ENCODE measurements at places on chromosomes 2 and 18.
A peak's percentile ranks its signal among the peaks of the same experiment; 100 is the strongest.

GRCh38 chr2:136347981-136348380 lies 230.0 kb upstream of the CXCR4 start:
- DNase-seq, result no peak

DNA sequence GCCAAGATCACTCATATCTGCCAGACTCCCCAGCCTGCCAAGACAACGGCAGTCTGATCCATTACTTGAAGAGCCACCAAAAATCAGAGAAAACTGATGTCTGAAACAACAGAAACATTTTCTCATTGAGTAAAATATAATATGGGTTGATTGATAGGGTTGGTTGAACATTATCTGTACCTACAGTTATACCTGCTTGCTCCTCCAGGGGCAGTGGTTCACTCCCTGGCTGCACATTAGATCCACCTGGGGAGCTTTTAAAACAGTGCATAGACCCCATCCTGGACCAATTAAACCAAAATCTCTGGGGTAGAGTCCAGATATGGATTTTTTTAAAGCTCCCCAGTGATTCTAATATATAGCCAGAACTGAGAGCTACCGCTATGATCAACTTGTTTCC lies 43.6 kb upstream of the SLC14A2 start:
- no peak for DNase-seq

GRCh38 chr2:163856941-163857340 lies 121.1 kb upstream of the FIGN start:
- no peak for DNase-seq

DNA sequence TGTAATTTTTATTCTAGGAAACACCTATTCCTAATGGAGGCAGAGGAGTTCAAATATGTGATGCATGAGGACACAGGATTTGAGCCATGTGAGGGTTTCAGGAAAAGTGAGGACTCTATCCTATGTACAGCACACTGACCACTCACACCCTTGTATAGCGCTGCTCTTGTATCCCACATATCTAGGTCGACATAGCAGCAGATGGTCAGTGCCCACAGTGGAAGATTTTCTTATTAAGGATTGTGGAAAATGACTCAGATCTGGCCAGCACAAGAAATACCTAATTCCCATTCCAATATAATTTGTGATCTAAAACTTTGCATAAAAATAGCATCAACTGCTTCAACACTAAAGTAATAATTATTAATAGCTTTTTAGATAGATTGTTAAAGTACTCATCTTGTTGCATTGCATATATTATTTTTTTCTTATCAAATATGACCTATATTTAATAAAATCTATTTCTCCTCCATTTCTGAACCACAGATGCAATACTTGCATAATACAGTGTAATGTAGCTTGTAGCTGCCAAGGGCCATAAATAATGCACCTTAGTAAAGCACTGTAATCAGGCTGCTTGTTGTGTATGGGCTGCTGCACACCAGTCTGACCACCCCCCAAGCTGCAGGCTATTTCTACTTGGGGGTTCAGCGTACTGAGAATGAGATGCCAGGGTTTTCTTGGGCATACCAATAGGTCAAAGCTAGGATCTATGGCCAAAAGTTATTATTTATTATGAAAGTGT lies 442.2 kb upstream of the CWC22 start:
- DNase-seq, result no peak

- no peak for DNase-seq
These were observed 221.3 kb upstream of the CTAGE1 start for GRCh38 chr18:22639026-22639463.

DNA sequence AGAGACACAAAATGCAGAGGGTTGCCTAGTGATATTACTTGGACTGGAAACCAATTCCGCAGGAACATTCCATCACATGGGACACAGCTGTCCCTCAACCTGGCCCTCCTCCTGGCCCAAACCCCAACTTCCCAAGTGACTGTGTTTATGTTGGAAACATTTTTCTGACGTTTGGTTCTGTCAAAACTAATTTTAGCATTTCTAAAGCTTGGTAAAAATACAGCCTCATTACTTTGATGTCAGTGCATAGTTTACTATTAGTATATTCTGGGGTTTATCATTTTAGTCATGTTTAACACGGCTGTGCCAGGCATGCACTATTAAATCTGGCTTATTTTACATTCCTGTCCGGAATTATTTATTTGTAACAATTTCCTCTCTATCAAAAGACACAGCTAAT lies 69.9 kb downstream of the GLI2 start:
- DNase-seq, result no peak

DNA sequence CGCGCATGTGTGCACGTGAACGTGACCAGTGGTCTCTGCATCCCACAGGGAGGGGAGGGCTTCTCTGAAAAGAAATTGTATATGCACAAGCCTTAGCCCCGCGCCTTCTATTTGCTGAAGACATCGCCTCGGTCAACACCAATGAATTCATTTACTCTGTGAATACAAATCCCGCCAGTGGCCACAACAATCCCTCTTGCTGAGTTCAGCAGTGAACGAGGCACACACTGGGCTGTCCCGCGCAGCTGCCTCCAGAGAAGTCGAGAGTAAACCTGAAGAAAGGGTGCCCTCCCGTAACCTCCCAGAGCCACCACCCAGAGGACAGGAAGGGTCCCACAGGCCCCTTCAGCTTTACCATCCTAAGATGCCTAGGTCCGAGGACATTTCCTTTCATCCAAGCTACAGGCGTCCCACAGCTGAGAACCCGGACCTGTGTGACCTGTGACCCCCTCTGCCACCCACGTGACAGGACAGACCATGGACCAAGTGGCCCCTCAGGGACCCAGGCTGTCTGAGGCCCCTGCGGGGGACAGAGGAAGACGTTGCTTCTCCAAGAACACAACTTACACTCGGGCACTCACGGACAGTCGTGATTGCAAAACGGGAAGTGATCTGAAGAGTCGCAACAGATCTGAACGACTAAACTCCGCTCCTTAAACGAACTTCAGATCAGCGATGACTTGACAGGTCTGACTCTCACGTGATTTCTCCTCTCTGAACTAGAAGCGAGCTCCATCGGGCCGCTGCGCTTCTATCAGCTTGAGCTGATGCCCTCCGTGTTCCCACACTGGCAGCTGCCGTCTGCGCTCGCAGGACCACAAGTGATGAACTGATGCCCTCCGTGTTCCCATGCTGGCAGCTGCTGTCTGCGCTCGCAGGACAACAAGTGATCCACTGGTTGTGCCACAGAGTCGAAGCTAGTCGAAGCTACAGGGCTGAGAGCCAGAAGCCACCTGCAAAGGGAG lies 92.7 kb downstream of the ZNF516 start:
- DNase-seq, result no peak

GRCh38 chr2:133676392-133677130 lies 108.3 kb upstream of the NCKAP5 start:
- no peak for DNase-seq

- DNase-seq, result no peak
These were observed 369.7 kb upstream of the TRIB2 start for GRCh38 chr2:12347066-12347493.

DNA sequence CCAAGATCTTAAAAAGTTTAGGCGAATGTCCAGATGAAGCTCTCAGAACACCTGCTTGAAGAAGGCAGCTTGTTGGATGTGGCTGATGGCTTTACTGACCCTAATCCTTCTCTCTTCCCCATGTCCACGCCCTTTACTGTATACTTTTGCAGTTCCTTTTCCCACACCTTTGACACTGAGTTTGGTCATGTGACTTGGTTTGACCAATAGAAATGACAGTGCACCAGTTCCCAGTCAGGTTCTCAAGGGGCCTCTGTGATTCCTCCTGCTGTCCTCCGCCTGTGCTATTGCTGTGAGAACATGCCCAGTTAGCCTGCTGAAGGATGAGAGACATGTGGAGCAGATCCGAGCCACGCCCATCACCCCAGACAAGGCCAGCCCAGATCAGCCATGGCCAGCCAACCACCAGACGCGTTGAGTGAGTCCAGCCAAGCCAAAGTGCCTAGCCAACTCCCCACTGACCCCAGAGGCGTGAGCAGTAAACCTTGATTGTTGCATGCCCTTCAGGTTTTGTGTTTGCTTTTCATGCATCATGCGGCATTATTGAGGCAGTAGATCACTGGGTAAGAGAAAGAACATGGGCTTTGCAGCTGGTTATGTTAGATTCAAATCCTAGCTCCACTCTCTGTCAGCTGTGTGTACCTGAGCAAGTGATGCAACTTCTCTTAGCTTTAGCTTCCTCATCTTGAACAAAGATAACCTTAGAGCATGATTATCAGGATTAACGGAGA lies 258.0 kb upstream of the SIX2 start:
- DNase-seq, result no peak

GRCh38 chr2:75284345-75284744 lies 85.0 kb upstream of the TACR1 start:
- DNase-seq, result no peak

DNA sequence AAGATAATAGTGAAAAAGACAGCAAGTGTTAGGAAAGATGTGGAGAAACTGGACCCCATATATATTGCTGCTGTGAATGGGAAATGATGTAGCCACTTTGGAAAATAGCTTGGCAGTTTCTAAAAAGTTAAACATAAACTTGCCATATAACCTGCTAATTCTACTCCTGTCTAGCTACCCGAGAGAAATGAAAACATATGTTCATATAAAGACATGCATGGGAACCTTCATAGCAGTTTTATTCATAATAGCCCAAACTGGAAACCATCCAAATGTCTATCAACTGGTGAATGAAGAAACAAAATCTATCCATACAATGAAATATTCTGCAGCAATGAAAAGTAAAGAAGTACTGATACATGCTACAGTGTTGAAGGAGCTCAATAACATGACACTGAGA lies 50.4 kb upstream of the NABP1 start:
- no peak for DNase-seq

- DNase-seq, result no peak
These were observed 13.3 kb downstream of the OTOF start for GRCh38 chr2:26464390-26465265.

DNA sequence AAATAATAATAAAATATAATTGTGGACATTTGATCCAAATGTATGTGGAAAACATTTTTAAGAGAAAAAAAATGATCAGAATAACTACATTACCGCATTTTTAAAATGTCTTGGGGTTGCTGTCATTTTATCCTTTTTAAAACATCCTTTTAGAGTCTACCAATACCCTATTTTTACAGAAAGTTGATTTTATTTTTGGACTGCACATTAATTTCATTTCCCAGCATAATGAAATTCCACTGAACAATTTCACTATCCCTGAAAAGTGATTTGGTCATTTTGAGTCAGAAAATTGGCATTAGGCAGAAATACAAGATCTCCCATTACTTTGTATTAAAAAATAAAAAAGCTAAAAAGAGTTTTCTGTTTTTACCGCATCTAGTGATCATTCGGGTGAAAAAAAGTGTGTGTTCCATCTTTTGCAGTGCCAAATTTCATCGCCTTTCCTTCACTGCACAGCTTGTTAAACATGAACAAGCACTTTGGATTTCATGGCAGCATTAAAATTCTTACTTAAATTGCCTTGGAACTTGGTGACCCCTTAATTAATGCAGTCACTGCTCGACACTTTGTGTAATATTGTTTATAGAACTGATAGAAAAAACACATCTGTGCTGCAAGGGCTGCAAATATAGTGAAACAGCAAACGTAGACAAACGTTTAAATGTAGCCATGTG lies 611.7 kb downstream of the TSN start:
- no peak for DNase-seq

DNA sequence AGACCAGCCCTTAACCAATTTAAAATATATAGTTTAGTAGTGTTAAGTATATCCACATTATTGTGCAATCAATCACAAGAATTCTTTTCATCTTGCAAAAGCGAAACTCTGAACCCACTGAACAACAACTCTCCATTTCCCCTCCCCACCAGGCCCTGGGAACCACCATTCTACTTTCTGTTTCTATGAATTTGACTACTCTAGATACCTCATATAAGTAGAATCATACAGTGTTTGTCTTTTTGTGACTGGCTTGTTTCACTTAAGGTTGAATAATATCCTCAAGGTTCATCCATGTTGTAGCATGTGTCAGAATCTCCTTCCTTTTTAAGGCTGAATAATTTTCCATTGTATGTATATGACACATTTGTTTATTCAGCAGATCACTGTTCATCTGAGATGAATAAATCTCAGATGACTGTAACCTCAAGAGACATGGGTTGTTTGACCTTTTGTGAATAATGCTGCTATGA lies 8.1 kb upstream of the SOS1 start:
- no peak for DNase-seq

GRCh38 chr2:241894056-241894641 lies 24.6 kb downstream of the RTP5 start:
- DNase-seq, result no peak

- no peak for DNase-seq
These were observed 36.2 kb downstream of the CREB1 start for GRCh38 chr2:207565736-207566500.

GRCh38 chr2:234288974-234289455 lies 207.9 kb downstream of the ARL4C start:
- DNase-seq, result peak; percentile 53

GRCh38 chr18:50586710-50587109 lies 26.8 kb downstream of the MAPK4 start:
- DNase-seq, result no peak

GRCh38 chr2:160419776-160420505 lies 73.7 kb downstream of the RBMS1 start:
- DNase-seq, result no peak

DNA sequence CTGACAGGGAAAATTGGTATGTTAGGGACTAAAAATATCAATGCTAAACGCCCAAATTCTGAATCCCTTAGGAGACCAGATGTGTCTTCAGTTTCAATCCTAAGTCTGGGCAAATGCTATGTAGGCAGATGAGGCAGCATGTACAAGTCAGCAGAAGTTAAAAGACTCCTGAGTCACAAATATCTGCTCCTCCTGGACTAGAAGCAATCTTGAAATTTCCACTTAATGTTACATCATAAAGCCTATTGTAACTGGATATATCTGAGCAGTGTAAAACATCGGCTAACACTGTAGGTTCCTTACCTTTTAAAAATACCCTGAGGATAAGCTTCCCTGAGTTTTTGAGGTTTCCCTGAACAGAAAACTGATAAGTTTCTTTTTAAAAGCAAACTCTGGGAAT lies 1087.6 kb upstream of the PIK3C3 start:
- no peak for DNase-seq

DNA sequence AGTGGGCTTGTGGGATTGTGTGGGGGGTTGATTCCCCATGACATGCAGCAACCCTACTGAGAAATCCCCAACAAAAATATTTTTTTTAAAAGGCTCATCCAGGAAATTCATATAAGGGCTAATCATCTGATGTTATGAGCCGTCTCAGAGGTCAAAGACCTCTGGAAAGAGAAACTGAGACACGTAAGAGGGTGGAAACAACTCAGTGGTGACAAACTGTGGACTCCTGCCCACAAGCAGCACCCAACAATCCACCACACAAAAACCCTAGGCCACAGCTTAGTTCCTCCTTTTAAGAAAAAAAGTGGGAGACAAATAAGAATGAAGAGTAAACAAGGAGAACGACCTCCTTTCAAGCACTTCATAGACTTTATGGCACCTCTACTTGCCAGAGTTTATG lies 1096.1 kb upstream of the NRXN1 start:
- DNase-seq, result no peak

GRCh38 chr2:25397777-25398176 lies 56.1 kb upstream of the DNMT3A start:
- DNase-seq, result no peak

DNA sequence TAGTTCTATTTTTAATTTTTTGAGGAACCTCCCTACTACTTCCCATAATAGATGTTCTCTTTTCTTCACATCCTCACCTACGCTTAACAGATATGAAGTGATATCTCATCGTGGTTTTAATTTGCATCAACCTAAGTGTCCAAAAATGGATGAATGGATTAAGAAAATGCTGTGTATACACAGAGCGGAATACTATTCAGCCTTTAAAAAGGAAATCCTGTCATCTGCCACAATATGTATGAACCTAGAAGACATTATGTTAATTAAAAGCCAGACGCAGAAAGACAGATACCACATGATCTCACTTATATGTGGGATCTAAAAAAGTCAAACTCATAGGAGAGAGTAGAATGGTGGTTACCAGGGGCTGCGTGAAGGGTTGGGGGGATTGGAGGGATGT lies 113.0 kb downstream of the PTRHD1 start:
- DNase-seq, result no peak

Data from progenitor cell of endocrine pancreas (in vitro differentiated cells).